ENCODE measurements at places on chromosomes 11 and 22.

GRCh38 chr11:44817207-44817949 lies 90.6 kb downstream of the TSPAN18 start:
- DNase-seq: peak; percentile 70

- DNase-seq: no peak
These were observed 894 bp downstream of the ADA2 start for GRCh38 chr22:17218341-17218740.

DNA sequence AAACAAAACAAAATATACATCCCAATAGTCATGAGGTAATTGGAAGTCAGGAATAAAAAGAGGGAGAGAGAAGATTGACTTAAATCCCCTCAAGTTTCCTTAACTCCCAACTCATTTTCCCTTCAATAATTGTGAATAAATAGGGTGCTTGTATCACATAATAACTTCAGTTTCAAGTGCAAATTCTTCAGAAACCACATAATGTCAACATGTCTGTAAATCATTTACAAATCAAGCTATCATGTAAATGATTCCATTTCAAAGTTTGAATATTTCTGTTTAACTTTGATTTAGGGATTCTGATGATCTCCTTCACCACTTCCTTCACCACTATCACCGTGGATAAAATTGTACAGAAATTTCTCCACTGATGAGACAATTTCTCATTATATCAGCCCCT lies 23.2 kb downstream of the CASP5 start:
- DNase-seq: no peak

DNA sequence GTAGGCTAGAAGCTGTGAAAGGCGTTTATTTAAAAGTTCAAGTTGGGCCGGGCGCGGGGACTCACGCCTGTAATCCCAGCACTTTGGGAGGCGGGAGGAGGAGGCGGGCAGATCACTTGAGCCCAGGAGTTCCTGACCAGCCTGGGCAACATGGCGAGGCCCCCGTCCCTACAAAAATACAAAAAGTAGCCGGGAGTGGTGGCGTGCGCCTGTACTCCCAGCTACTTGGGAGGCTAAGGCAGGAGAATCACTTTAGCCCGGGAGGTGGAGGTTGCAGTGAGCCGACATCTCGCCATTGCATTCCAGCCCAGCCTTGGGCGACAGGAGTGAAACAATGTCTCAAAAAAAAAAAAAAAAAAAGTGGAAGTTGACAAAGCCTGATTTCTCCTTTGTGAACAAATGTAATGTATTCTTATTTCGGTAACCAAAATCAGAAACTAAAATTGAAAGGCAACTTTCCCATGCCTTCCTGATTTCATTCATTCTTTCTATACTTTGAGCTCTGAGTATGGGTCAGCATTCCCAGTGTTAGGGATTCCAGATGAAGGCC lies 825 bp downstream of the PTPMT1 start:
- peak; percentile 17 for DNase-seq

DNA sequence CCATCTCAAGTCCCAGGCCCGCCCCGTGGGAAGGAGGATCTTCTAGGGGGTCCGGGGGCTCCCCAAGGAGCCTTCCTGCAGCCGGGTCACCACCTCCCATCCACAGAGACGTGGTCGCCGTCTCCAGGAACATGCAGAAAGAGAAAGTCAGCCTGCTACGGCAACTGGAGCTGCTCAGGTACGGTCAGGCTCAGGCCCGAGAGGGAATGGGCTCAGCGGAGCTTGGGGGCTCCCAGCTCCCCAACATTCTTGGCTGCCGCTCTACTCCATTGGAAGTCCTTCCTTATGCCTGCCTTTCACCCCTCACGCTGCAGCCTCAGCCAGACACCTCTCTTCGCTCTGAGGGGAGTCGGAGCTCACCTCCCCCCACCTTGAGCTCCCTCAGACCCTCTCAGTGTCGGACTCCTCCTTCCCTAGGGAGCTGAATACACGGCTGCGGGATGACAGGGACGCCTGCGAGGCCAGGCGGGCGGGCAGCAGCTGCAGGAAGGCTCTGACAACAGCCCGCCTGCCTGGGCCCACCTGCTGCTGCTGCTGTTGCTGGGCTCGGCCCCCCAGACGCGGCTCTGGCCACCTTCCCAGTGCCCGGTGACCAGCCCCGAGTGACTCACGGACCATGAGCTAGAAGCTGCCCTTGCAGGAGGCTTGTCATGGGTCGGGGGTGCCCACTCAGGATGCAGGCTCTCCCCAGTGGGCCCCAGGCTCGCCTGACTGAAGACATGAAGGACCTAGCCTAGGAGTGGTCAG lies 1.5 kb upstream of the CD151 start:
- DNase-seq: no peak

- DNase-seq: no peak
These were observed 48.0 kb downstream of the CABIN1 start for GRCh38 chr22:24059121-24059520.

- DNase-seq: no peak
These were observed 12.5 kb downstream of the CCDC34 start for GRCh38 chr11:27350511-27350910.

GRCh38 chr11:86469491-86470388 lies 95.1 kb downstream of the CCDC81 start:
- no peak for DNase-seq

DNA sequence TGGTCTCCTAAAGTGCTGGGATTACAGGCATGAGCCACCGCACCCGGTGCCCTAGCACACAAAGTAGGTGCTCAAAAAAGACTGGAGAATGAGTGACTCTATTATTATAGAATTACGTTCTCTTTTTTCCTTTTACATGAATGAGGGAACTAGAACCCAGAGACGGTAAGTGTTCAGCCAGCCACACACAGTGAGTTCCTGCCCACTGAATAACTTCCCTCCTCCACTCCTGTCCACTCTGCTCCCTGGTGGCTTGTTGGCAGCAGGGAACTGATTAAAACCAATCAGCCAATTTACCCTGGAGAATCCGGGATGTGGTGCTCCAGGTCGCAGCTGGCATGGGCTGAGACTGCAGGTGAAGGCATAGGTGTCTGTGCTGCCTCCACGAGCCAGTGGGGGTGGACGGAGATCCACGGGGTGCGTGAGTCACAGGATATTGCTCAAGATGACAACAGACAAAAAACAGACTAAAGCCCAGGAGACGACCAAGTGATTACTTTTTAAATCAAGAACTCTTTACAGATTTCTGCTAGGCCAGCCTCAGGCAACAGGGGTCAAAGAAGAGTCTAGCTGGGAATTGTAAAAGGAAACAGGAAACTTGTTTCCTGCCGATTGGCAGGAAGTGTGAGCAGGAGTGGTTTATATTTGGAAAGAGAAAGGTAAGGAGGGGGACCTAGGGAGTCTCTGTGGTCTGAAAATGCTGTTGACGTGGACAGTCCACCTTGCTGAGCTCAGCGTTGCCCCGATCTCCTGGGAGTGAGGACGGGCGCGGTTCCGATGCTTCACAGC lies 95.2 kb upstream of the TP53I11 start:
- DNase-seq: no peak

GRCh38 chr11:103878646-103879045 lies 157.8 kb upstream of the DDI1 start:
- no peak for DNase-seq

- no peak for DNase-seq
These were observed 72.9 kb downstream of the ZBTB16 start for GRCh38 chr11:114132417-114132816.

- DNase-seq: peak; percentile 8
These were observed 15.2 kb upstream of the TH start for GRCh38 chr11:2186669-2187279.

- no peak for DNase-seq
These were observed 102.9 kb upstream of the OR5AK2 start for GRCh38 chr11:56885854-56886253.

DNA sequence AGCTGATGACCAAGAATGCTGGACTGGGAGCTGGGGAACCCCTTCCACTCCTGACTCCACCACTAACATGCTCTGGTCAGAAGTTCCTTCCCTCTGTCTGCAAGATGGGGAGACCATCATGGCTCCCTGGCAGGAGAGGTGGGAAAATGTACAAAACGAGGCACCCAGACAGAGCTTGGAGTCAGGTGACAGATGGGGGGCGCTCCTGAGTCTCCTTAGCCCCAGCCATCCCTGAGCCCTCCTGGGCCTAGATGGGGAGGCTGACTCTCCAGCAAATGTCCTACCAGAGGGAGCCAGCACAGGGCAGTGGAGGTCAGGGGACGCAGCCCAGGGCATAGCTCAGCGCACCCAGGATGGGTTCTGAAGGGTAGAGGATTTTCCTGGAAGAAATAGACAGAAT lies 20.0 kb downstream of the KCNJ4 start:
- no peak for DNase-seq

DNA sequence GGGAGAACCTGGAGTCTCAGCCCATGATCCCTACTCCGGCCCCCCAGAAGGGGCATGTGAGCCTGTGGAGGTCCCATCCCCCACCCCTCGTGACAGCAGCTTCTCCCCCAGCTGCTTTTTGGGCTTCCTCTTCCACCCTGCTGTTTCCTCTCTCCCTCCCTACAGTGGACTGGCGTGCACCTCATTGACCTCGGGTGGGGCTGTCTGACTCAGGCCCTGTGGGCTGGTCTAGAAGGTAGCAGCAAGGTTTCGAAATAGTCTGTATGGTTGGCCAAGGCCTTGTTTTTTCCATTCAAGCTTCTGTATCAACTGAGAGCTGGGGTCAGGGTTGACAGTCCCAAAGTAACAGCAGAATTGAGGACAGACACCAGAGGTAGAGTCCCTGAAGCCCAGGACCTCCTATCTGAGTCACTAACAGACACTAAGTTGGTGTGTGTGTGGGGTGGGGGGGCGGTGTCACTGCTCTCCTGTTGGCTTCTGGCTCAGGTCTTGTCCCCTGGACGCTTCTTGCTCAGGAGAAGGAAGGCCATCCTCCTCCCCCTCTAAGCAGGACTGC lies 7.7 kb downstream of the SLC37A2 start:
- no peak for DNase-seq

DNA sequence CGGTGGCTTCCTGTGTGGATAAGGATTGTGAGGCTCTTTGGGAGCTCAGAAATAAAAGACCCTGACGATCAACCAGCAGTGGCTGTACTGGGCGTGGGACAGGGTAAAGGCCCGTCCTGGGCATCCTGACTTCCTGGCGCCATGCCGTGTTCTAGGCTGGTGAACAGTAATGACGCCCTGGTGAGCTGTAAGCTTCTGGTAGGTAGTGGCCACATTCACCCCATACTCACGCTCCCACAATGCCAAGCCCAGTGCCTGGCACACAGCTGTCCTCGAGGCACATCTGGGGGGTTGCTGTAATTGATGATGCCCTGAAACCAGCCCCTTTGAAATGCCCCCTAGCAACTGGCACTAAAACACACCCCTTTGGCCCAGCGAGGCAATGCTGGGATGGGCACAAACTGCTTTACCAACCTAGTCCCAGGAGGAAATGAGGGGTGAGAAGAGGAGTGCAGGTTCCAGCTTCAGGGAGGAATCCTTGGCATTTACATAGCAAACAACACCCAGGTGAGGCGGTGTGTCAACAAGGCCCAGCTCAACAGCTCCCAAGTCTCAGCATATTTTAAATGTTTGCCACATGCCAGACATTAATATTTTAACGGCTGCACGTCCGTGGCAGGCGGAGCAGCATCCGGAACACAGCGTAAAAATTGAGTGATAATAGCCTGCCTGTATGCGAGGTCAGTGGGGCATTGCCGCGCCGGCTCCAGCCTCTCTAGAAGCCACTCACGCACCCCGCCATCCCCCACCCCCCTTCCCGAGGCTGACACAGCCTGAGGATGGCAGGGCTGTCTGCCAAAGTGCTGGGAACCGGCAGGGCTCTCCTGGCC lies 79.3 kb downstream of the DSCAML1 start:
- DNase-seq: no peak
